AG04450 (cell line): ENCODE measurements at places on chromosomes 3 and 15.

- no peak for DNase-seq
Observed at GRCh38 chr3:16675805-16676204, 70.6 kb upstream of the DAZL start.

DNA sequence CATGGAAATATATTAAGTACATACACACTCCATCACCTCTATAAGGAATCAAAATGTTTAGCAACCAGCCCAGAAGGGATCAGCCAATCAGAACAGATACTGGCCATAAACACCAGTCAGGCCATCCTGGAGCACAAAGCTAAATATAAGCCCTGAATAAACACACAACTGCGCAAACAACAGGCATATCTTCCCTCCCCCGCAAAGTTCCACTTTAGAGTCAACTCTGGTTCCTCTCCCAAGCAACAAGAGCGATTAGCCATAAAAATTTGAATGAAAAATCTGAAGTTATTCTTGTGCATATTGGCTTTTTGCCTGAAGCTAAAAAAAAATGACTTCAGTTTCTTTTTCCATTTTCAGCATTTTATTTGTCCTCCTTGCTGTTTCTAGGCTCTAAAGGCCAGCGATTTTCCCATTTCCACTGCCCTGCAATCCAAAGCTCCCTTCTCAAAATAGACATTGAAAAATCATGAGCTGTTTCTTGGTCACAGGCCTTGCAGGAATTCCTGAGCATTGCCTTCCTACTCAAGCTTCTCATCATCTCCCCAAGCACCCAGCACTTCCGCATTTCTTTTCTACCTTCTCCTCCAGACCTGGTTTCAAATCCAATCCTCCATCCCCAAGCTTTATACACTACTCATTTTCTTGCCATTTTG is 247.9 kb downstream of the ZMAT3 start:
- DNase-seq: no peak

DNA sequence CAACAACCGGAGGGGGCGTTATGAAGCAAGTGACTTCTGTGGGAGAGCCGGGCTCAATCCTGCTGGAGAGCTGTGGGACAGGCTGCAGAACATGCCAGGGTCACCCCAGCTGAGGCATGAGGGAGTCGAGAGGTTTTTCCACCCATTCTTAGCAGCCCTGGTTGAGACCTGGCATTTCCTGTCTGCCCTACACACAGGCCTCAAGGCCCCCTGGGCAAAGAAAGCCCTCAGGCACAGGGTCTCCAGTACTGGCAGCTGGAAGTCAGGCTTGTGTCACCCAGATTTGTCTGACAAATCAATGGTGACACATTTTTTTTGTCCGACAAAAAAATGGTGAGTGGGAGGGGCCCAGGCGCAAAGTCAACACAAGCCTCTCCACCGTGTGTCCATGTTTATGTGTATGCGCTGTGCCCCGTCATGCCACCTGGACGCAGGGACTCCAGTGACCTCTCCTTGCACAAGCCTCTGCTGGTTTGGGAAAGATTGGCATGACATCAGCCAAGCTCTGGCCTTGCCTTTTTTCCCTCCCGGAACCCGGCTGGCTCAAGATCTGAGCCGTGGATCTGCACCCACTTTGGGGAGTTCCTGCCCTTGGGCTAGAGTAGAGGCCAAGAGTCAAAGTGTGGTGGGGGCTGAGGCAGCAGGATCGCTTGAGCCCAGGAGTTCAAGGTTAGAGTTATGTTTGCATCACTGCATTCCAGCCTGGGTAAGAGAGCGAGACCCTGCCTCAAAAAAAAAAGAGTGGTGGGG is 20.8 kb upstream of the ALAS1 start:
- DNase-seq: no peak

GRCh38 chr3:71659864-71660591 is 65.2 kb downstream of the EIF4E3 start:
- DNase-seq: no peak

DNA sequence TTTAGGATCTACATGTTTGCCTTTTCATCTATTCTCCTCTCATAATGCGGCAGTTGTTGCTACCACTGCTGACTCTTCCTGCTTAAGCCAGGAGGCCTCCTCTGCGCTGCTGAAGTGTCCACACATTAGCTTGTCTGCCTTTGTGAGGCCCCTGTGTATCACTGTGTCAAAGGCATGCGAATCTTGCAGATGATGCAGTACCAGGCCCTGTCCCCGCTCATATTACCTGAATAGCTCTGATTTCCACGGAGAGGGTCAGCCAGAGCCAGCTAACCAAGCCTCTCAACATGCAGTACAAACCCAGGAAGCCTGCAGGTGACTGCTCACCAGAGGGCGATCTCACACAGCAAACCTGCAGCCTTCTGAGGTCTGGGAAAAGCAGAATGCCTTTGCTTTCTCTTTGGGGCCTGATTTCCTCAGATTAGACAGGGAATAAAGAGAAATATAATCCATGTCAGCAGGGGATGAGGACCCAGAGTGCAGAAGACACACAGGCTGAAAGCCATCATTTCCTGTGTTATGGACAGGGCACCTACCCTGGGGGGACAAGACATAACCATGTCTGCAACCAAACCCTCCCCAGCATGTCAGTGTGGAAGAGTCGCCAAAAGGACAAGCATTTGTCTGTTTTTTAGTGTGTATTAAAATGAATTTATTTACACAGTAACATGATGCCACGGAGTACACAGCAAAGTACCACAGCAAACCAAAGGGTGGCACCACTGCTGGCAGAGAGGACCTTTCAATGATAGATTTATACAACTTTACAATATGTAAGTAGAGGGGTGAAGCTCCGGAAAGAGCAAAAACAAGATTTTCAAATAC is 36.8 kb upstream of the TSPAN3 start:
- DNase-seq: peak; percentile 27

GRCh38 chr15:73983211-73983727 is 8.8 kb downstream of the STOML1 start:
- peak; percentile 36 for DNase-seq
